Activated CD8-positive, alpha-beta memory T cell treated with anti-CD3 and anti-CD28 coated beads for 48 hours (primary cell): ENCODE measurements at places on chromosomes 2 and 18.

- no peak for DNase-seq
These were observed 179.7 kb upstream of the SH3BP4 start for GRCh38 chr2:234771980-234772732.

- DNase-seq, result no peak
These were observed 19.1 kb upstream of the B3GNT2 start for GRCh38 chr2:62176801-62177200.

DNA sequence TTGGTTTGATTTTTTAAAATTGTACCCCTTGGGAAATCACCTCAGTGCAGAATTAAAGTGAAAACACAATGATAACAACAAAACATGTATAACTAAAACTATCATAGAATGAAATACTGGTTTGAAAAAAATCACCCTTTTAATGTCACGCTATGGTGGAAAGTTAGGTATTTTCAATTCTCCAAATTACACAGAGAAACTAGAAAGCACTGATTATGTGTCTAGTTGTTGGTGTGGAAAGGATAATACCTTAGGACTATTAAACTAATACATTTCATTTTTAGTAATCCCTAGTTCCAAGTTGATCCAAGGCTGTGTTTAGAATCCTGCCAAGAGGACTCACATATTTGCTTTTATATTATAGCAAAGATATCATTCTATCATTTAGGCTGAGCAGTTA lies 71.2 kb downstream of the NUP35 start:
- no peak for DNase-seq

DNA sequence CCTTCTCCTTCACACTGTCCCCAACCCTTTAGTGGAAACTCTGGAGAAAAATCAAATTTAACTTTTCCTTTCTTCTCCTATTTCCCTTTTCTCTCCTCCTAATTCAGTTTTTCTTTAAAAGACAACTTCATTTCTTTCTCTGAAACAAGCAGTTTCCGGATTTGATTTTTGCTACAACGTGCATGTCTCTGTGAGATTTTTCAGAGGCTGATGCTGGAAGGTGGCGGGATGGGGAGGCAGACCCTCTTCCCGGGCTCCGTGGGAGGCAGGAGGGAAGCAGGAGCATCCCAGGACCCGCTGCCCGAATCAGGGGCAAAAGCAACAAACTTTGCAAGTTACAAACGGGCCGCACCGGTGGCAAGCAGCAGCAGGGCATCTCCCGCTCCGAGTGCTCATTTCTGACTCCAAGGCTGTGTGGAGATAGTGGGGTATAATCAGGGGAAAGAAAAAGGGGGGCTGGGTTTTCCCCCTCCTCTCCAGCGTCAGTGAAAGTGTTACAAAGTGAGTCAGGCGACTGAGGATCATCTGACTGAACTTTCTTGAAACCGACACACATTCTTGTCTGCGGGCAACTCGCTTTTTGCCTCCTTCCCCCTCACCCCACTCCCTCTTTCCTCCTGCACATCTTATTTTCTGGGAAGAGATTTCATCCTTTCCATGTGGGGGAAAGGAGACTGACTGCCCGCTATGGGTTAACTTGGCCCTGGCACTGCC lies 6.4 kb downstream of the ZEB2 start:
- DNase-seq, result no peak

- no peak for DNase-seq
These were observed 148.5 kb downstream of the TMEM200C start for GRCh38 chr18:5746844-5747243.

DNA sequence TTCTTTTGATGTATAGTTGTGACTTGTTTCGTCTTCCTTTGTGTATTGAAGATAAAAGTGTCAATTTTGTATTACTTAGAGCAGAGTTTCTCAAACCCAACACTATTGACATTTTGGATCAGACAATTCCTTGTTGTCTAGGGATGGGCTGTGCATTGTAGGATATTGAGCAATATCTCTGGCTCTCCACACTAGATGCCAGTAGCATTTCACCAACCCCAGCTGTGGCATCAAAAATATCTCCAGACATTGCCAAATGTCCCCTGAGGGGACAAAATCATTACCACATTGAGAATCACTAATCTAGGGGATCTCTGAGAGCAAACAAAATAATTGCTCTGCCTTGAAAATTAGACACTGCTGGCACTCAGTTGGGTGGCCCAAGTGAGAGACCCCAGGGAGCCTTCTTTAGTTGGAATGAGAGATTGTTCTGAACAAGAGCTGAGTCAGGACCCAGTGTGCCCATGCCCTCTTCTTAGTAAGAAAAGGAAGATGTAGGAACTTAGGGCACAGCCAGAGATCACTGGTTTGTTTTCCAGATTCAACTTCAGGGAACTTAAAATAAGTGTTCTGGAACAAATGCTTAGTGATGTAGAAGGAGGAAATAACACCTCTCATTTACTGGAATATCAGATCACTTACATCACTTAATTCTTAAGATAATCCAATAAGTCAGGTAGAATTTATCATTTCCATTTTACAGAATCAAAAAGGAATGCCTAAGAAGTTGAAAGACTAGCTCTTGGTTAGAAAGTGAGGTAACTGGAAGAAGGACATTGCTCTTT lies 466.6 kb upstream of the TNP1 start:
- DNase-seq, result no peak

GRCh38 chr2:24011250-24012104 lies 1.6 kb downstream of the MFSD2B start:
- DNase-seq, result no peak

DNA sequence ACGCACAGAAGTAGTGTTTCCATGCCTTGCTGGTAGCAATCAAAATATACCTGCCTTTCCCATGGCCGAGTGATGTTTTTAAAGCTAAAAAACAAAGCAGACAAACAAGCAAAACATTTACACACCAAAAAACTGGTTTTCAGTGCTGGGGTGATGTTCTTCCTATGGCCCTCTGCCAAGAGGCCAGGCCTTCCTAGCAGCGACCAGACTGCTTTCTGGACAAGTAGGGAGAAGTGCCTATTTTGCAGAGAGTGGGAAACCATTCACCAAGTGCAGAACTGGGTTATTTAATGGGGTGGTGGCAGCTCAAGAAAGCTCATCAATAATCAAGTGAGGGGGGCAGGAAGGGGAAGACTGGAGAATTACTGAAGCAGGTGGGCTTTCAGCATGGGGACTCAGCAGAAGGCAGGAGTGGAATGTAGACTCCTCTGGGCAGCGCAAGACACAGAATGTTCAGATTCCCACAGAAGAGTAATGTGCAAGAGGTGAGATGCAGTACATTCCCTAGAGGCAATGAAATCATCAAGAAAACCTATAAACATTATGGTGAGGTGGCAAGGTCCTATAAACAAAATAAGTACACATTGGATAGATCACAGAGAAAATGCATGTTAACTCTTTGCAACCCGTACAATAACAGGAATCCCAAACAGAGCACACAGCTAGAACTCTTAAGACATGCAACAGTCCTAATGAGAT lies 44.0 kb downstream of the CPO start:
- no peak for DNase-seq

DNA sequence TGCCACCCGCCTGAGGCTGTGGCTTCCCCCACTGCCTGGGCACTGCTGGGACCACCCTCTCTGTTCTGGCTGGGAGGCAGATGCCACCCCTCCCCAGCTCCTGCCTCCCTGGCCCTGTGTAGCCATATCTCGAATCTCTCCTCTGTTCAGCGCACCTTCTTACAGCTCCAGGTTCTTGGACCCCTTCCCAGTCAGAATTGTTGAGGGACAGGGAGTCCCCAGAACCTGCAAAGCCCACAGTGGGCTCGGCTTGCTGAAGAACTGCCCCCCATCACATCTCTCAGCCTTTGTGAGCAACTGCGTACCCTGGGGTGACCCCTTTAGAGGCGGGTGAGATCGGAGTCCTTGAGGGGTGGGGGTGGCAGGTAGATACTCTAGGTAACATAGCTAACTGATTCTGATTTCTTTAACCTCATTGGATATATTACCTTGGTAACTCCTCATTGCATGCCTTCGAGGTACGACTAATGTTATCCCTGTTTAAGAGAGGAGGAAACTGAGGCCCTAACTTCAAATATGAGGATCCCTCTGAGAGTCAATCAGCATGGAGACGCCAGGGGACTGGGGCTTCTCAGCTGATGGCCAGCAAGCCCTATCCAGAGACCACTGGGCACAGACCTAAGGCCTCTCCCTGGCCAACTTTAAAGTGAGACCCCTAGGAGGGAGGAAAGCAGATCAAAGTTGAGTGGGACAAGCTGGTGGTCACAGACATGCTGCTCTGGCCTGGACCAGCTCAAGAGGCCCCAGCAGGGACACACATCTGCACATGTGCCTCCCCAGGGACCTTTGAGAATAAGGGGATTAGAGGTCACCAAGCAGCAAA lies 101.3 kb downstream of the CAPN13 start:
- no peak for DNase-seq

DNA sequence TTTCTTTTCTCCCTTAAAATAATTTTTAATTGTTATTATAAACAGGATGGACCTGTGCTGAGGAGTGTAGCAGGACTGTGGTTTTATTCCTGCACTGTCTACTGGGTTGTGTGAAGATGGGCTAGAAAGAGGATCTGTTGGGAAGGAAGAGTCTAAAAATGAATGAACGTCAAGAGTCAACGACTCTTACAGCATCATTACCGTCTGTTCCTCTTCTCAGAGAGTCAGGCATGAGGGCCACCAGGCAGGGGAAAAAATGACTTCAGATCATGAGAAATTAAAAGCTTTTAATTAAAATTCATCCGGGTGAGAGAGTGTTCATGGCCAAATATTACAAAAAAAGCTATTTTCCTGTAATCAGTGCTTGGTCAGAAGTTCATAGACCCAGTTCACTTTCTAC lies 32.6 kb downstream of the SRSF7 start:
- no peak for DNase-seq

GRCh38 chr2:212595036-212595654 lies 56.5 kb upstream of the ERBB4 start:
- no peak for DNase-seq

GRCh38 chr2:159793326-159793725 lies 4.7 kb downstream of the CD302 start:
- DNase-seq, result no peak

DNA sequence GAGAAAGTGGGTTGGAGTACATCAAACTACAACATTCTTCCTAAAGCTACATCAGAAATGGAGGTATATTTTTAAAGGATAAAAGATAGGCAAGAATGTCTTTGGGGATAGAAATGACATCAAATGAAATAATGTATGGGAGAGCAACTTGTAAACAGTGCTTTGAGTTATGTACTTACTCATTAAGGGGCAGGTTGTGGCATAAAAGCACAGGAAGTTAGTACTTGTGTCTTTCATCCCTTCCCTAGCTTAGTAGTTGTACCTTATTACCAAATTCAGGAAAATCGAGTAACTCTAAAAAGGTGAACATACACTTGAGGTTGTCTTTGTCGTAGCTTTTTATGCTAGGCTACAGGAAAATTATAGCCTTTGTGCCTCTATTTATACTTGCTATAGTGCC lies 28.9 kb downstream of the PPP1CB start:
- DNase-seq, result no peak

GRCh38 chr2:74457549-74458131 lies 598 bp upstream of the WBP1 start:
- peak; percentile 80 for DNase-seq

GRCh38 chr2:106581755-106582147 lies 94.6 kb downstream of the CD8B2 start:
- DNase-seq, result no peak

DNA sequence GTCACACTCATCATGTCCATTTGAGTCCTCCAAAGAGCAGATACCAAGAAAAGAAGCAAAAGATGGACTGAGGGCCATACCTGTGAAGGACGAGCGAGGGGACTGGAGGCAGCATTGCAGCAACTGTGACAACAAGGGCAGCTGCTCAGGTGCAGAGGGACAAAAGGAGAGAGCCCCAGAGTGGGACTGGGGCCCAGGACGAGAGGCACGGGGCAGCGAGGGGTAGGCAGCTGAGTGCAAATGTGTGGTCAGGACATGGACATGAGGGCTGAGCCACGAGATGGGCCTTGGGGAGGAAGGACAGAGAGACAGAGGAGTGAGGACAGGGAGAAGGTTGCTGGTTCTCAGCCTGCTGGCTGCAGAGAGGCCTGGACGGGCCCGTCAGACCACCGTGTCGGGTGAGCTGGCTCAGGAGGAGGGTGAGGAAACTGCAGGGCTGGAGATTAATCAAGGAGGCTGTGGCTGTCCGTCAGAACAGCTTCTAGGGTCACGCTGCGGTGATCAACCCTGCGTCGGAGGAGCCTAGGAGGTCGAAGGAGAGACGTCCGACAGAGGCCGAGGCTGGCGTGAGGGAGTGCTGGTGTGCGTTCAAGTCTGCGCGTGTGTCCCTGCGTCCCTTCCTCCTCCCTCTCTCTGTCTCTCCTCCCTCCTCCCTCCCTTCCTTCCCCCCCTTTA lies 206.8 kb upstream of the HDAC4 start:
- no peak for DNase-seq

- DNase-seq, result no peak
These were observed 686.4 kb downstream of the PLCL1 start for GRCh38 chr2:198490748-198491147.

DNA sequence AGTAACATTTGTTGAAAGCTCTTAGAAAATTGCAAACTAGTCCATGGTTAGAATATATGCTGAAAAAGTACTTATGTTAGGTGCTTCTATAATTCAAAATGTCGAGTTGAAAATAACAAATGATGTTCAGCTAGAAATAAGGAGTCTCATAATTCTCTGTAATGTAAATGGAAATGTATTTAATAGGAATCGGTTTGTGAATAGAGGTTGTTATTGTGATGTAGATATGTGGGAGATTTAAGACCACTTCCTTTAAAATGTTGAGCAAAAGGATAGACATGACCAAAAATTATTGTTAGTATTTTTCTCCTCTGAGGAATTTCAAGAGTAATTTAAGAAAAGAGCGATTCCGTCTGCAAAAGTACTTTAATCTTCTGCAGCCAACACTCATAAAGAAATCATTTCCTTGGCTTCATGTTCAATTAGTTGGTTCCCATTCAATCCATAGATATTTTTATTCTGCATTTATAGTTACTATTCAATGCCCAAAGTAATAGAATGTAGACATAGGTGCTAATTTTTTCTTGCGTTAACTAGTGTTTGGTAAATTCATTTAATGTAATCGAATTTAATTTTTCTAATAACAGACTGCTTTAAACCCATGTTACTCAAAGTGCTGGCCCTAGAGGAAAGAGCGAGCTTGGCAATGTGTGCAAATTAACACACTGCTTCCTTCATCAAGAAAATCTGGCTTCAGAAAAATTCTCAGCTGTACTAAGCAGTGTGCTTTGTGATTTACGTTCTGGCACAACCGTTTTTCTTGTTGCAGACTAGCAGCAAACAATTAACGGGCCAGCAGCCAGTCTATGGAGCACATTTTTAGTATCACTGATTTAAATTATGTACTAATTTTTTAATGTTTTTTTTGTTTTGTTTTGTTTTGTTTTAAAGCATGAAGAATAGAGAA lies 32.2 kb downstream of the FN1 start:
- DNase-seq, result no peak

- no peak for DNase-seq
These were observed 78.5 kb downstream of the CCDC85A start for GRCh38 chr2:56262241-56262640.

DNA sequence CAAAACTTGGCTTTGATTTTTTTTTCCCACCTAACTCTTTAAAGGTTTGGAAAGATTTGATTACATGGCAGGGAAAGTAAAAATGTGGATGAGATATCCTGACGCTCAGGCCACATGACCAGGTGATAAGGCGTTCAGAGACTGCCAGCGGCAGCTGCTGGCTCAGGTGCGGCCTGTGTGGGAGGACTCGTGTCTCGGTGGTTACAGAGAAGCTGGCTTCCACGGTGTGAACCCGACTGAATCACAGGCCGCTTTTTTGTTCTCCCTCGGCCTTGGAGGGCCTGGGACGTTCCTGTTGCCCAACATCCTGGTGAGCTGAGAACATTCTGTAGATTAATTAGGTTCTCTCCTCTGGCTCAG lies 124.2 kb upstream of the ZNF516 start:
- no peak for DNase-seq

- no peak for DNase-seq
These were observed 259.8 kb upstream of the RASGRP3 start for GRCh38 chr2:33216508-33217182.
